Renal cortex interstitium (tissue), 15 donors: ENCODE measurements at places on chromosomes 6 and 20.

DNA sequence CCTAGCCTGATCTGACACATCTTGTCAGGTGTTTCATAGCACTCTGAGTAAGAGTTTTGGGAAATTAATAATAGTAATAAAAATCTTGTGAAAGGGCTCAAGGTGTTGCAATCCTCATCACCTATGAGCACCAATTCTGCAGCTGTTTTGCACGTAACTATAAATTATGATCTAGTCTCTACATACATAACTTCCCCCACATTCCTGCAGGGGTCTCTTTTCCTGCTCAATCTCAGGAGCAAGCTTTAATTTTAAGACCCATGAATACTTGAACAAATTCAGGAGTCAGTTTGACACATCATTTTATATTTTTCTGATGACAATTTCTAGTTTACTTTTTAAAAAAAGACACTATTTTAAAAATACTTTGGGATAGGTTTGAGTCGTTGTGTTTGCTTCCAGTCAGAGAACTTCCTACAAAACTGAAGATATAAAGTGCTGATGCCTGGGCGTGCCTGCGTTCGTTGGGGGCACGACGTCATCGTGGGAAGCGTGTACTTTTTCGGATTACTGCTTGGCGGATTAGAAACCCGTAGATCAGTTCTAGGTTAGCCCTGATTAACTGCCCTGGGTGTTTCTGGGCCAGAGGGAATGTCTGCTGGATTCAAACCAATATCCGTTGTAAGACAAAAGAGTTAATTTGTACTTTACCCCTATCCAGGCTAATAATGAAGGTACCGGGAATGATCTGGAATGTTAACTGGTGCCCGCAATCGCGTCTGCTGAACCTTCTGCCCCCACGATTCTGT, 1.0 kb upstream of the E2F3 start:
- DNase-seq, result no peak

GRCh38 chr20:63072991-63073737, 66.4 kb upstream of the BHLHE23 start:
- DNase-seq, result no peak

DNA sequence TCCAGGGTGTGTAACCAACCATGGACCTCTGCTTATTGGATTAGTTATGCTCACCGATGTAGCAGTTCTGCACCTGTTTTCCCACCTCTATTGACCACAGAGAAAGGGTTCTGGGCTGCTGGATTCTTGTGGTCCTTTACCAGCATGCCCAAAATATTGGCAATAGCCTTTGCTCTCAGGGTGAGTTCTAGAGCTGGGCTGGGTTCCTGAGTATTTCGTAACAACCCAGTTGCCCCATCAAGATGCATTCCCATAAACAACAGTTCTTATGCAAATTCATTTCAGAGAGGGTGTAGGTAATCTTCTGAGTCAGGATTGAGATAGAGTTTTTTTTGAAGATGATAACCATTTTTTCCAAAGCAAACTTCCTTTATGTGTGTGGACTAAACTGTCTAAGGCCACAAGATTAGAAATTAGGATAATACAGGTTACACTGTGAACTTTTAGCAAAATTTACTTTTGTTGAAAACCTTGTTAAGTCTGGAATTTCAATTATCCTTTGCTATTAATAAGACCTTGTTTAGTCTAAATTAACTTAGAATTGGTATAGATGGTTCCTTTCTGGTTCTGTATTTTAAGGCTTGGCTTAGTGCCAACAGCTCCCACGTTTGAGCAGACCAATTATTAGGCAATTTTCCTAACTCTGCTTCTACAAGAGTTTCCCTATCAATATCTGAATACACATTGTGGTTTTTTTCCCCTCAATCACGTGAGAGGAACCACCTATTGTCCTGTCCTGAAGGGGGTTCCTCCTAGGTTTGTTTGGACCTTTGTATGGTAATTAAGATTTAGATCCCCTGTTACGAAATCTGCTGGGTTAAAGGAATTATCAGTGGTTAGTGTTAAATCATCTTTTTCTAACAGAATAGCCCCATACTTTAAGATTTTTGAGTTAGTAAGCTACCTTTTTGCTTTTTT, 46.1 kb downstream of the TBX18 start:
- no peak for DNase-seq

DNA sequence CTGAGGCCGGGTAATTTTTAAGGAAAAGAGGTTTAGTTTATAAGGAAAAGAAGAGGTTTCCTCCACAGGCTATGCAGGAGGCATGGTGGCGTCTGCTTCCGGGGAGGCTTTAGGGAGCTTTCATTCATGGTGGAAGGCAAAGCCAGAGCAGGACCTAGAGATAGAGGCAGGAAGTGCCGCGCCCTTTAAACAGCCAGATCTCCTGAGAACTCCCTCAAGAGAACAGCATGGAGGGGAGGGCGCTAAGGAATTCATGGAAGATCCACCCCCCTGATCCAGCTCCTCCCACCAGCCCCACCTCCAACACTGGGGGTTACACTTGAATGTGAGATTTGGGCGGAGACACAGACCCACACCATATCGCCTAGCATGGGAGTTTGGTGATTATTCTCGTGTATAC, 13.9 kb upstream of the DACT2 start:
- no peak for DNase-seq

- DNase-seq, result no peak
Measured at GRCh38 chr6:170101281-170102035, 189.4 kb downstream of the DLL1 start.
